ENCODE measurements at places on chromosomes 2 and 18.

GRCh38 chr2:102575888-102576287, 43.5 kb upstream of the SLC9A2 start:
- no peak for DNase-seq

DNA sequence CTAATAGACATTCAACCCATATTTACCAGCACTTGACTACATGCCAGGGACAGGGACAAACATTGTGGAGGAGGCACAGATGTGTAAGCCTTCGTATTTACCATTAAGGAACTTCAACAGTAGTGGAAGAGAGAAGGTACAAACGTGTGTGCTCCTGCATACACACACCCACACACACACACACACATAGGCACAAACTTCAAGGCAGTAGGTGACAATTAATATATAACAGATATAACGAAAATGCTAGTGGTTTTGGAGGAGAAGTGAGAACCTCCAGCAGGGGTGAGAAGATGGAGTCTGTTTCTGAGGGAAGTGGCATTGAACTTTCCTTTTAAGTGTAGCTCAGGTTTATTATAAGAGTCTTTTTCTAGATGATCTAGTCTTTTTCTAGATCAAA, 231.1 kb downstream of the SETBP1 start:
- no peak for DNase-seq

DNA sequence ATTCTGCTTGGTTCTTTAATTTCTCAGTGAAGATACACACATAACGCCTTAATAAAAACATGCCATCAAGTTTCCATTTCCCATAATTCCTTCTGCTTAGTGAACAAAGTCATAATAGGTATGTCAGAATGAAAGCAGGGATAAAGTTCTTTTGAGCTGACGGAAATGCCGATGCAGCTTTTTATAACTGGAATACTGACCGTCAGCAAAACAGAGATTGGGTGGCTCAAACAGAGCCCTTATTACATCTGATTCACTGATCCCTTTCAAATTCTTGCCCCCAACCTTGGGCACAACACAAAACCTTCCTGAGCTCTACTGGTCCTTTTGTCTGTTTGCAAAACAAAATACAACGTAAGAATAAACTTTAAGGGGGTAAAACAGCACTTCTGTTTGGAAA, 140.4 kb downstream of the CDH2 start:
- DNase-seq, result no peak

DNA sequence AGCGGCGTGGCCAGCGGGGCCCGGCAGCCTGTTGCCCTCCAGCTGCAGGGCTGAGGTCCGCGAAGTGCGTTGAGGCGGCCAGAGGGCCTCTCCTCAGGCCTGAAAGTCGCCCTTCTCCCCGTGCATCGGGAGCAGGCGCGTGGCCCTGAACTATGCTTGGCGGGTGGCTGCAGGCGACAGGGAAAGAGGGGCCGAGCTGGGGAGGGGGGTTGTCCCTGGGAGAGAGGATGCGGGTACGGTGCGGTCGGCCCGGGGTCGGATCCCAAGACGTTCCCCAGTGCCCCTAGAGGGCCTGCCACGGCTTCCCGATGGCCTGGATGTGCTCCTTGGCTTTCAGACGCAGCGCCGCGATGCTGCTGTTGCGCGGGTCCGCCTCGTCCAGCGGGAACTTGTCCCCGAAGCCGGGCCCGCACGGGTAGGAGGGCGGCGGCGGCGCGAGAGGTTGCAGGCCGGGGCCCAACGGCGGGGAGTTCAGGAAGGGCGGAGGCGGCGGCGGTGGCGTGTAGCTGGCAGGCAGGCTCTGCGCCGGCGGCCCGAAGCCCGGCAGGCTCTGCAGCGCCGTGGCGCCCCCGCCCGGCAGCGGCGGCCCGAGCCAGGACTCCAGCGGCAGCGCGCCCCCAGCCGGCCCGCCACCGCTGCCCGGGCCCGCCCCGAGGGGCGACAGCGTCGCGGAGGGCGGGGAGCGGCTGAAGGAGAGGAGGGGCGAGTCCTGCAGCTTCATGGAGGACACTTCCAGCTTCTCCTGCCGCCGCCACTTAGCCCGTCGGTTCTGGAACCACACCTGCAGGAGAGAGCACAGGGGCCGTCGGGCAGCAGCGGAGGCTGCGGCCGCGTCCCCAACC, 4.3 kb downstream of the RAX start:
- peak; percentile 69 for DNase-seq

- DNase-seq, result no peak
Observed at GRCh38 chr18:74870950-74871349, 273.3 kb downstream of the ZNF407 start.
